ENCODE measurements at places on chromosomes 5 and 9.

GRCh38 chr5:114952876-114953275 is 216.8 kb downstream of the TRIM36 start:
- no peak for DNase-seq

DNA sequence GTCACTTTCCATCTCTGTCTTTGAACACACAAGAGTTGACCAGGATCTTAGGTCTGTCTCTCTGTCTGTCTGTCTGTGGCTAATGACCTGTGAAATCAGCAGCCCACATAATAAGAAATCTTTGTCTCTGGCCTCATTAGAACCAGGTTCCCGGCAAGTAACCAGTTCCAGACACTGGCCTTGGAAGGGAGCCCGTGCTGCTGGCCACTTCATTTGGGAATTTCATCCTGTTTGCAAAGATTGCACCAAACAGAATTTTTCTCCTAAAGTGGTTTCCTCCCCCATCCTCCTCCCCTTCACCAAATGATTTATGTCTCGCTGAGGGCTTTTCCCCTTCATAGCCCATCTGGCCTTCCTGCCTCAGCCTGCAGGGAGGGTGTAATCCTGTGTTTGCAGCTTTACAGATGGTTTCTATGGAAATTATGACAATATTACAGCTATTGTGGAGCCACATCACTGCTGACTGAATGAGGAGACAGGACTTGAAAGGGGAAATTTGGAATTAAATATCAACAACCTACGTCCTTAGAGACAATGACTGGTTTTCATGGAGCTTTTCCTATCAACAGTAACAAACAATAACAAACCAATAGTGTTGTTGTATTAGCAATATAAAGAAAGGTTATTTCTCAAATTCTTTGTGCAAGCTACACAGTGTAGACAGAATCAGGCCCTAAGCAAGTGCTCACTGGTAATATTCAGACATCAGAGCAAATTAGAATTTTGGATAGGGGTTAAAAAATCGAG is 25.7 kb downstream of the DPYSL3 start:
- DNase-seq, result no peak

DNA sequence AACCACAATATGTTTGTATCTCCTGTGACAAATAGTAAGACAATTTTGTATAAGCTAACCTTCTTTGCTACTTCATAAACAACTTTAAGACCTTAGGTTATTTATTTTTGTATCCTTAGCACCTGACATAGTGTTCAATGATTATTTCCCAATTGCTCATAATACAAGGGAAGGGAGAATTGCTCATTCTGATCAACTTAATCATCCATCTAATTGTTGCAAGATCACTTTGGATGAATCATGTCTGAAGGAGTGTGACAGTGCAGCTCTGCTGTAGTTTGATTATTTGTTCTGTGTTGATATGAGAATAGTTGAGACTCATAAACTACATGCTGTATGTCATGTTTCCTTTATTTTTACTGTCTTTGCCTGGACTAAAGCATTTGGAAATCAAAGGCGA is 721.3 kb upstream of the SEMA6A start:
- DNase-seq, result no peak

DNA sequence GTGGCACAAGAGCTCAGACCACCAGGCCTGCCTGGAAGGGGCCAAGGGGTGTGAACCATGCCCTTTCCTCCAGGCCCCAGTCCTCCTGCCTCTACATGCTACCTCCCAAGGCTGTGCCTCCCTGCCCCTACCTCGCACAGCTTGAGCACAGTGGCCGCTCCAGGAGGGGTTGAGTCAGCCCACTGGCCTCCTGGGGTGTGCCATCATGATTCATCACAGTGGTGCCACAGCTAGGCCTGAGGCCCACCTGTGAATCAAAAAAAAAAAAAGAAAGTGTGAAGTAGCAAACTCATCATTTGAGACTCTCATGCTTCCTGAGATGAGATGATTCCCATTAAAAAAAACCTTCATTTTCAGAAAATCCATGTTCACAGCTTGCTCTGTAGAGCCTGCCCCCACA is 240.5 kb downstream of the HSPA4 start:
- DNase-seq, result no peak

DNA sequence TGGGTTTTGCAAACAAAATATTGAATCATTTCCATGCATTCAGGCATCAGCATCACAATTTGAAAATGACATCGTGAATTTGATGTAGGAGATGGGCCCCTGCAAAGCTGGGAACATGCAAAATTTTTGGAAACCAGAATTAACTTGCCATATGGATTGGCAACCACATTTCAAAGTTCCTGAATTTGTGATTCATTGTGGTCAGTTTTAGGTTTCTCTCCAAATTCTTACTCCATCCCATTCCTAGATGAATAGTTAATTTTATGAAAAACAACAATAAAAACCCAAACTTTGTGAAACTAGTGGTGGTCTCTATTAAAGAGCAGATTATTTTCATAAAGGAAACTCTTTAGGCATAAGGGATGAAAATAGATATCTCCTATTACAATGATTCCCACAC is 107.8 kb upstream of the SLIT3 start:
- DNase-seq, result no peak

DNA sequence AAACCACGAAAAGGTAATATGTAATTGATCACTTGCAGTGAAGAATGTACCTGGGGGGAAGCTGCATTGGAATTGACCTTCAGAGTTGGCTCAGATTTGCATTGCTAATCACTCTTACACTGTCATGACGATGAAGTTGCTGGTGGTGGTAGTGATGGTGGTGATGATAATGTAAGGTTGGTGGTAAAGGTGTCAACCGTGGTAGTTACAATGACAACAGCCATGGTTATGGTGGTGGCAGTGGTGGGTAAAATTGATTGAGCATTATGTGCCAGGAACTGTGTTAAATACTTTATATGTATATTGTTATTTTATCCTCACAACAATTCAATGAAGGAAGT is 282.4 kb downstream of the NR3C1 start:
- no peak for DNase-seq

GRCh38 chr5:176618783-176619182 is 8.8 kb upstream of the GPRIN1 start:
- DNase-seq, result no peak

DNA sequence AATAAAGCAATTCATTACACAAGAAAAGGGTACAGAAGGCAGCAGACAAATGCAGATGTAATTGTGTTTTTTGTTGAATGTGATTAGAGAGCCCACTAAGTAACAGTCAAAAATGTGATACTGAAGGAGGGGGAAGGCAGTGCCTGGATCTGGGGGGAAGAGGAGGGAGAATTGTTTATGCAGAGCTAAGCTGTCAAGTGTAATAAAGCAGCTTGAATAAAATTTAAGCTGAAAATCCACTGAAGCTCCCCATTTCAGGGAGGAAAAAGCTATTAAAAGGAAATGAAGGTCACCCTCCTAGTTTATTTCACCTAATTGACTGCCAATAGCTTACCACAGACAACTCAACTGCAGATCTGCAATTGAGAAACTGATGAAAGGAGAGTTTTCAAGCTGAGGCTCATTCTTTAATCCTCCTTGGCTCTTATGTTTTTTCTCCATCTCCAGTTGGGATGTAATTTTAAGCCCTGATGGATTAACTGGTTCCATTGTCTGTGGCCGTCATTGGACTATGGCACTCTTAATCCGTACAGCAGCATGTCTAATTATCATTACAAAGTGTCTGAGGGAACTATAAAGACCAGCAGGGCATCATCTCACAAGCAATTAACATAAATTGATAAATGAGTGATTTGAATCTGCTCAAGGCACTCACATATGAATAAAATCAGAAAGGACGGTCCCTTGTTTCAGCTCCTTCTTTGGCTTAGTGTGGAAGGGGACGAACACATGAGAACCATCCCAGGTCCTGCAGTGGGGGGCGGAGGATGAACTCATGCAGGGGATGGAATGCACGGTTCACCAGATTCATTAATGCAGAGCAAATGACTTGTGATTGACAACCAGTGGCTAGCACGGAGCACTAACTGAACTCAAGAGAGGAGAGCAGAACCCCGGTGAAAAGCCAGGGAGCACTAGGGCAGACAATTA is 38.5 kb downstream of the TLE1 start:
- DNase-seq, result no peak

DNA sequence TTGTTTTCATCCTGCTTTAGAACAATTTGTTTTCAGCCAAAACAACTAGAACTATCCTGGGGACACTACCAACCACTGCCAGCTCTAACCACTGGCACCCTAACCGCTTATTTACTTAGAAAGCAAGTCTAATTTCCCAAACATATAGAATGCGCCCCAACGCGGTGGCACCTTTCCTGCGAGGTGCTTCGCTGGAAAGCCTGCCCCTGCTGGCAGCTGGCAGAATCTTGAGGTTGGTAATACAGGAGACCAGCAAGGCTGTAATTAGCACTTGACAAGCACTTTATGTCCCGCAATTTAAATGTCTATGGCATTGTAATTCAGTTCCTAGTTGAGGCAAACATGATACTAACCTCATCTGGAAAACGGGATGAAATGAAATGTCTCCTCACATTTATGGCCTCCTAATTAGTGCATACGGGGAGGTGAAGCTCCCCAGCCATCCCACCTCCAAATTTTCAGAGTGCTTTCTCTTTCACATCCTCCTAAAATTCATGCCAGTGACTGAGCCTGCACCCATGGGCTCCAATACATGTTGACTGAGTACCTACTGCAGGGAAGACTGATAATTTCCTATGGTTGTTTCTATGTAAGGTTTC is 30.4 kb downstream of the GABBR2 start:
- peak; percentile 19 for DNase-seq

GRCh38 chr5:163503106-163504078 is 2.0 kb upstream of the MAT2B start:
- peak; percentile 64 for DNase-seq

DNA sequence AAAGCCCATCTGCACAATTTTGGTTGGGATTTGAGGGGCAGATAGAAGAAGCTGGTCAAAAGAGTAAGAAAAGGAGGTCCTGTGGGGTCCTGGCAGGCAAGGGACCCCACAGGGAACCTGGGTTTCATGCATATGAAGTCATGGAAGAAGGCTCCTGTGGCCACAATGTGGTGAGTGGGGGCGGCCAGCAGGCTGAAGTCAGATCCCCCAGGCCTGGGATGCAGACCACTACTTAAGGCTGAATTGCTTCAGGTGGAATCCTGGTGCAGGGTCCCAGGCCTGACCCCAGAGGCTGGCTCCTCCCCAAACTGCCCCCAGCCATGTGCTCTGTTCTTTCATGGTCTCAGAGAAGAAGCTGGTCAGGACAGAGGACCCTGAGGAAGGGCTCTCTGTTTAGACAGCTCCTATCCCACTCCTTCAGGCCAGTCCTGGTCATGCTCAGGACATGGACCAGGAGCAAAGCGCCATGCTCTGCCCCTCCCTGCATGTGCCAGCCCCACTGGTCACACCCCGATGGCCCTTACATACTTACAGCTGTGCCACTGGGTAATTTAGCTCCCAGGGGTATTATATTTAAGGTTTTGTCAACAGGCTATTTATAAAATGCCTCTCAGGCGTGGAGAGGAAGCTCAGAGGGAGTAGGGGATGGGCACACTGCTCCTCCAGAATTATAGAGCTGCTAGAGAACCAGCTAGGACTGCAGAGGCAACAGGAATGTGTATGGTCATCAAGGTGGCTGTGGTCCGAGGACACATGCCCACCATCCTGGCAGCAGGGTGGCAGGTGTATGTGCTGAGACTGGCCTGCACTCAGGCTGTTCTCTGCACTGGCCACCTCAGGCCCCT is 33.4 kb downstream of the C5orf15 start:
- no peak for DNase-seq

DNA sequence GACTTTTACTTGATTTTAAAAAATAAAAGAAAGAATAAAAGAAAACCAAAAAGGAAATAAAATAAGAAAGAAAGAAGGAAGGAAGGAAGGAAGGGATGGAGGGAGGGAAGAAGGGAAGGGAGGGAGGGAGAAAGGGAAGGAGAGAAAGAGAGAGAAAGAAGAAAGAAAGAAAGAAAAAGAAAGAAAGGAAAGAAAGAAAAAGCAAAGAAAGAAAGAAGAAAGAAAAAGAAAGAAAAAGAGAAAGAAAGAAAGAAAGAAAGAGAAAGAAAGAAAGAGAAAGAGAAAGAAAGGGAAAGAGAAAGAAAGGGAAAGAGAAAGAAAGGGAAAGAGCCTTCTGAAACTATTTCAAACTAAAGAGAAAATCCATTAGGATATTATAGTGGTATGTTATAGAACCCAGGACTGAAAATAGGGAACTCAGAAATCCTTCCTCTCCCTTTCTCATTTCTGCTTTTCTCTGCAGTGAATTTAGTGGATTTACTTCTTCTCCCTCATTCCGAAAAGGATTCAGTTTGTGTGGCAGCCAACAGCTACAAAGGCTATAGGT is 414.7 kb upstream of the CCNG1 start:
- DNase-seq, result no peak

DNA sequence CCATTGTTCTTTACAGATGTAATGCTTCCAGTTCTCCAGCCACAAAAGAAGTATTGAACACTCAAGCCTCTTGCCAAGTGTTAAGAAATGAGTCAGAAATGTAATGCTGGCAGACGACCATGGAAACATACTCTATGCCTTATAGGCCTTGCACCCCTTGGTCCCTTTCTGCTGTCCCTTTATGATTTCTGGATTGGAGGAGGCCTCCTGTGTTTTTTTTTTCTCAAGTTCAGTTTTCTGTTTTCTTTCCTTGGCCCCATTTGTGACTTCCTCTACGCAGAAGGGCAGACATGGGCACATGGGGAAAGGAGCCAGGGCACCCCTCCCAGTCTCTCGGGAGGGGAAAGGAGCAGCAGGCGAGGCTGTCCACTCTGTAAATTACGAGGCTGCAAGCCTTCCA is 53.4 kb downstream of the SNX18 start:
- no peak for DNase-seq

DNA sequence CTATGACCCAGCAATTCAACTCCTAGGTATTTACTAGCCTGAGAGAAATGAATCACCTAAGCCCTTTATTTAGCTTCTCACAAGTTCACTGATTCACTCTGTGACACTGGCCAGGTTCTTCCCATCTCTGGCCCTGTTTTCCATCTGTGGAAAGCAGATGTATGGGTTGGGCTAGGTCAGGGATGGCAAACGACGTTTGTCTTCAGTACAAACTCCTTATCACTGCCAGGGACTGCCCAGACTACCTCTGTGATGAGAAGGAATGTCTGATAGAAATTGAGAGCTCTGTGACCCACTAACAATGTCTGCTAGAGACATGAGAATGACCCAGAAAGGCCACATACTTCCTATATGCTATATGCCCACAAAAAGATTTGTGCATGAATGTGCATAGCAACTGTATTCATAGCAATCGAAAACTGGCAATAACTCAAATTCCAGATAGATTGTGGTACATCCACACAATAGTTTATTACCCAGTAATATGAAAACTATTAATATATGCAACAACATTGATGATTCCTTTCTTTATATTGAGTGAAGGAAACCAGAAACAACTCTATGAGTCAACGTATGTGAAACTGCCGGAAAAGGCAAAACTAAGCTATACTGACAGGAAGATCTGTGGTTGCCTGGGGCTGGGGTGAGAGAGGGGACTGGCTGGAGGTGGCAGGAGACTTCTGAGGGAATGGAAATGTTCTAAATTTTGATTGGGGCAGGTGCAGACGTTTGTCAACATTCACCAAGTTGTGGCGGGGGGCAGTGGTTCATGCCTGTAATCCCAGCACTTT is 32.0 kb upstream of the ADAM19 start:
- DNase-seq, result peak; percentile 88

- no peak for DNase-seq
Measured at GRCh38 chr5:84816746-84817547, 432.3 kb upstream of the EDIL3 start.

GRCh38 chr9:133989625-133990365 is 2.3 kb downstream of the VAV2 start:
- no peak for DNase-seq
